Liver (tissue), 10 donors: ENCODE measurements at places on chromosomes 3 and 15. TPM values are rescaled to one million over a fixed set of nuclear protein-coding genes. Genes with fewer than 3 reads are reported as not detected.
A peak's percentile ranks its signal among the peaks of the same experiment; 100 is the strongest.

DNA sequence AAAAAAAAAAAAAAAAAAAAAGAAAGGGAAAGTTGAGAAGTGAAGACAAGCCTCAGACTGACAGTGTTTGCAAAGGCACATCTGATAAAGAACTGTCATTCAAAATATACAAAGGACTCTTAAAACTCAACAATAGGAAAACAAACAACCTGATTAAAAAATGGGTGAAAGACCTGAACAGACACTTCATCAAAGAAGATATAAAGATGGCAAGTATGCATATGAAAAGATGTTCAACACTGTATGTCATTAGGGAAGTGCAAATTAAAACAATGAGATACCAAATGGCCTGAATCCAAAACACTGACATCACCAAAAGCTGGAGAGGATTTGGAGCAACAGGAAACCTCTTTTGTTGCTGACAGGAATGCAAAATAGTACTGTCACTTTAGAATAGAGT, 48.6 kb downstream of the MCCC1 start:
- DNase-seq: no peak
- H3K27ac ChIP-seq: no peak overlapping the region
- H3K4me3 ChIP-seq: no peak overlapping the region
- peaks cover 6% of the 10 kb centered on the region for H3K4me1 ChIP-seq
- H3K36me3 ChIP-seq: peaks cover 21% of the 10 kb centered on the region
- no peaks in the 10 kb centered on the region for H3K27me3 ChIP-seq

DNA sequence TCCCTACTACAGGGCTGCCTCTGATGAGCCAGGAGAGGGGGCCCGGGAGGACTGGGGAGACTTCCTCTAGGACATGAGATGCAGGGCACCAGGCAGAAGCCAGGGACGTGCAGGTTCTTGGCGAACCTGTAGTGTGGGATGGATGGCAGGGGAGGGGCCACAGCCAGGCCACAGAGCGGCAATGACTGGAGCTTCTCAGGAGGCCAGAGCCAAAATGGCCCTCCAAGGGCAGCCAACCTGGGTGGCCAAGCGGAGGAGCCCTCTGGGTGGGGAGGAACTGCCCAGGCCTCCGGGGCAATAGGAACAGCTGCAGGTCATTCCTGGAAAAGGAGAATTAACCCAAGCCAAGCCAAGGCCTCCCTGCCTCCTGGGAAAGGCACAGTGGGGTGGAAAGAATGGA, 224.5 kb downstream of the XXYLT1 start:
- H3K36me3 ChIP-seq: no peaks in the 10 kb centered on the region
- no peak for DNase-seq
- H3K27me3 ChIP-seq: no peaks in the 10 kb centered on the region
- H3K4me1 ChIP-seq: no peaks in the 10 kb centered on the region
- H3K4me3 ChIP-seq: no peak overlapping the region

DNA sequence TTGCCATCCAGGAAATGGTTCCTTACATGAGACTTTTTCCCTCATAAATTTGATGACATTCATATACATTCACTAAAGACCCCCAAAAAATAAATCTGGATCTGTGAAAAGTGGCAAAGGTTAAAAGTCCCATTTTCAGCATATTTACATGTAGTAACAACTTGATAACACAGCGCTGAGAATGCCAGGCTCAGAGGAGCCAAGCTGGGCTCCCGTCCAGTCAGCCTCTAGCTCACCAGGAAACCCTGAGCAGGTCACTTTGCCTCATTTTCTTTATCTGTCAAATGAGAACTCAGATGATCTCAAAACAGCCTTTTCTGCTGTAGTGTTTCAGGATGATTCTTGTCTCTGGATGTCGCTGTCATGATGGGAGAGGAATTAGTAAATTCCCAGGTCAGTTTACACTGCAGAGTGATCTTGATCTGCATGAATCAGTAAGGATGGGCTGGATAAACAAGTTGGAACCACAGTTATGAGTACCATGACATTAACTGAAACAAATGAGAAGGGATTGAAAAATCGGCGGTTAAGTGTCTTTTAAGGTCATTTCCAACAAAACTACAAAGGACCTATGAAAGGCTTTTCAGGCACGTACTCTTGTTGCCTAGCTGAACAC, 82.8 kb downstream of the PPARG start:
- H3K27me3 ChIP-seq: no peaks in the 10 kb centered on the region
- H3K36me3 ChIP-seq: no peaks in the 10 kb centered on the region
- H3K27ac ChIP-seq: peak overlapping the region; percentile 23
- no peak overlapping the region for H3K4me3 ChIP-seq

- H3K27me3 ChIP-seq: no peaks in the 10 kb centered on the region
- H3K36me3 ChIP-seq: peaks cover 3% of the 10 kb centered on the region
- H3K27ac ChIP-seq: no peak overlapping the region
- no peaks in the 10 kb centered on the region for H3K4me1 ChIP-seq
- no peak overlapping the region for H3K4me3 ChIP-seq
Measured at GRCh38 chr15:81373176-81373575, 837 bp downstream of the TMC3 start.

CCR9 gene
- not detected for total RNA-seq

GALNT15 gene
- total RNA-seq: under 0.01 TPM
